ENCODE measurements at places on chromosomes 12 and 14.

GRCh38 chr12:127270193-127270592 lies 996.8 kb upstream of the TMEM132C start:
- peak; percentile 86 for DNase-seq

GRCh38 chr14:54343272-54344121 lies 53.3 kb upstream of the CDKN3 start:
- no peak for DNase-seq

GRCh38 chr12:29226616-29227015 lies 77.5 kb downstream of the FAR2 start:
- DNase-seq: no peak

GRCh38 chr12:102096855-102097254 lies 23.1 kb downstream of the NUP37 start:
- DNase-seq: no peak

GRCh38 chr12:90337018-90337417 lies 618.0 kb downstream of the CCER1 start:
- DNase-seq: no peak

- DNase-seq: no peak
These were observed 4.8 kb downstream of the CATSPERB start for GRCh38 chr14:91727121-91727520.

GRCh38 chr14:42014301-42014700 lies 407.6 kb downstream of the LRFN5 start:
- DNase-seq: no peak

- no peak for DNase-seq
These were observed 12.5 kb downstream of the XRCC3 start for GRCh38 chr14:103702497-103703432.

- no peak for DNase-seq
These were observed 71.5 kb upstream of the DAAM1 start for GRCh38 chr14:59116984-59117415.

- DNase-seq: no peak
These were observed 56.8 kb downstream of the LRFN5 start for GRCh38 chr14:41663473-41663850.

- no peak for DNase-seq
These were observed 12.6 kb upstream of the PLEK2 start for GRCh38 chr14:67424539-67424938.

- DNase-seq: no peak
These were observed 69.8 kb upstream of the IFNG-AS1 start for GRCh38 chr12:67919406-67919805.

GRCh38 chr12:109393437-109394345 lies 46.0 kb downstream of the MYO1H start:
- peak; percentile 67 for DNase-seq

DNA sequence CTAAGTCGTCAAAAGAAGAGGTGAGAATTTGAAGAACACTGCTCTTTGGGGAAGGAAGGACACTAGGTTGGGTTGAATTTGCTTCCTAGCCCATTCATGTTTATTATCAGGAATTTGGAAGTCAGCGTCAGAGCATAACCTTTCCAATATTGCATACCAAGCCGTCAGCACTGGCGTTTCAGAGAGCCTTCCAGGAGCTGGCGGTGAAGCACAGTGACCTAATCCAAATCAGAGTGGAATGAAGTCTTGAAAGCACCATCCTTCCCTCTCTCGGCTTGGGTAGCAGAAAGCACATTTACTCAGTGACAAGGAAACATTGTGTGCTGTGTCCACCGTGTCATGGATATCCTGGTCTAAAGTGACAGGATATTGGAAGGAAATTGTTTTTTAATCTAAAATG lies 240.3 kb upstream of the PELI2 start:
- DNase-seq: no peak

- DNase-seq: no peak
These were observed 19.5 kb downstream of the TTC9 start for GRCh38 chr14:70660967-70661893.

- no peak for DNase-seq
These were observed 116.0 kb upstream of the LHX5 start for GRCh38 chr12:113587720-113588119.

DNA sequence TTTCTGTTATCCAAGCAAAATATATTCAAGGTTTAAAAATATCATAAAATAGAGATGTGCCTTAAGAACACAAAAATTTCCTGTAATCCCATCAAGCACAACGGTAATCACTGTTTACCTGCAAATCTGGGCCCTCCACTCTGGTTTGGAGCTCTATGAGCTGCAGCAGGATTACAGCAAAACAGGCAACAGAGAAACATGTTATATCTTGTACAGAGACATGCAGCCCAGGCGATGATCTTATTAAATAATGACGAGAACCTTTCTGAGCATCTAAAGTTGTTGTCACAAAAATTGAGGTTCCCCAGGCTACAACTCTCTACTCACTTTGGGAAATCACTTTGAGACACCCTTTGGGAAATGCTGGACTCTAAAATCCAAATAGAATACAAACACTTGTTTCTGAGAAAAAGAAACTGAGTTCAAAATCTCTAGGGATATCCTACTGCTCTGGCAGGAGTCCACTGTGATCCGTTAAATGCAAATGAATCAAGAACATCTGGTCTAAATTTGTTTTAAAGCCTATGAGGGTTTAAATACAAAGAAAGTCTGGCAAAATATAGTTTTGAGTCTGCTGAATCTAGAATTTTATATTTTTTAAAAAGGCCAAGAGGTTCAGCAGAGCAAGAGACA lies 36.3 kb downstream of the STON2 start:
- DNase-seq: no peak

DNA sequence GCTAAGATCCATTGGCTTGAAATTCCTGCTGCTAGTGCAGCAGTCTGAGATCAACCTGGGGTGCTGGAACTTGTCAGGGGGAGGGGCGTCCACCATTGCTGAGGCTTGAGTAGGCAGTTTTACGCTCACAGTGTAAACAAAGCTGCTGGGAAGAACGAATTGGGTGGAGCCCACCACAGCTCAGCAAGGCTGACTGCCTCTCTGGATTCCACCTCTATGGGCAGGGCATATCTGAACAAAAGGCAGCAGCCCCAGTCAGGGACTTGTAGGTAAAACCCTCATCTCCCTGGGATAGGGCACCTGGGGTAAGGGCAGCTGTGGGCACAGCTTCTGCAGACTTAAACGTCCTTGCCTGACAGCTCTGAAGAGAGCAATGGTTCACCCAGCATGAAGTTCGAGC lies 191.7 kb downstream of the ALG10B start:
- DNase-seq: no peak

DNA sequence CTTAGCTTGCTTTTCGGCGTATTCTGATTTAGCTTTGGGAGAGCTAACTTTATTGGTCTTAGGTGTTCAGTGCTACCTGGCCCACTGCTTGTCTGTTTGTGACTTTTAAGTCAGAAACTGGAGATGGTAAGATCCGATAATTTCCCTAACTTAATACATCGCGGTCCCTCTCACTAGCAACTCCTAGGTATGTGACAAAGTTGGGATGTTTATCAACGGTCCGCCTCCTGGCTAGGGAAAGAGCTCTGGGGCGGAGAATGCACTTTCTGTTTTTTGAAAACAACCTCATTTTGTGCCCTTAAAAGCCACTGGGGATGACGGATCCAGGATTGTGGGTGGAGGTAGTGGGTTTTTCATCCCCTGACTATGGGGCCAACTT lies 1.2 kb downstream of the CDKN1B start:
- DNase-seq: peak; percentile 55

DNA sequence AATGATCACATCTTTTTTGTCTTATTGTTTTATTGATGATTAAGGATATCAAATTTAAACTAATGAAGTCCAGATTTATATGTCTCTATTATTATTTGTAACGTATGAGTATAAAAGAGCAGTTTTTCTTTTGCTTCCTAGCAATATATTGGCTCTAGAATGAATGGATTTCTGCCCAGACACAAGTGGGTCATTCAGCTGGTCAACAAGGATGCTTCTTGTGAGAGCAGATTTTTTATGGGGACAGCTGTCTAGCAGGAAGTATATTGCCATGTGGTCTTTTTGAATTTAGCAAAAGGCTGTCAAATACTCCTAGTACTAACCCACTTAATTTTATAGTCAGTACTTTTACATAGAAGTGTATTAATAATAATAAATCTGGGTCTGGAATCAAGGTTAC lies 1071.1 kb upstream of the FLRT2 start:
- DNase-seq: no peak

DNA sequence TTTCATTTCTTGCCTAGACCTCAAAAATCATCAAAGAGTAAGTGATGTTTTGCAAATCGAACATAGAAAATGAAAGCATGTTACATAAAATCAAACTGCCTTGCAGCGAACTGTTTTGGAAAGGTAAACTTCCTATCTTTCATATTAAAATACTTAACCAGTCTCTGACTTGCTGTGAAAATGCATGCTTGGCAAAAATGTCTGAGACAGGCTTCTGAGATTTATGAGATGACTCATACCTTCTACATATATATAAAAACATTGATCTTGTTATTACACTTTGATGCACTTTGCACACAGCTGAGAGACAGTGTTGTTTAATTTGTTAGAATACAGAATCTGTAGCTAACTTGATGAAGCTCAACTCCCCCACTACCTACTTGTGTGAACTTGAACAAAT lies 179.1 kb downstream of the KITLG start:
- DNase-seq: no peak

- DNase-seq: no peak
These were observed 139.4 kb downstream of the CACNA1C start for GRCh38 chr12:2192231-2192630.

GRCh38 chr12:91778091-91778832 lies 367.4 kb downstream of the BTG1 start:
- peak; percentile 42 for DNase-seq

DNA sequence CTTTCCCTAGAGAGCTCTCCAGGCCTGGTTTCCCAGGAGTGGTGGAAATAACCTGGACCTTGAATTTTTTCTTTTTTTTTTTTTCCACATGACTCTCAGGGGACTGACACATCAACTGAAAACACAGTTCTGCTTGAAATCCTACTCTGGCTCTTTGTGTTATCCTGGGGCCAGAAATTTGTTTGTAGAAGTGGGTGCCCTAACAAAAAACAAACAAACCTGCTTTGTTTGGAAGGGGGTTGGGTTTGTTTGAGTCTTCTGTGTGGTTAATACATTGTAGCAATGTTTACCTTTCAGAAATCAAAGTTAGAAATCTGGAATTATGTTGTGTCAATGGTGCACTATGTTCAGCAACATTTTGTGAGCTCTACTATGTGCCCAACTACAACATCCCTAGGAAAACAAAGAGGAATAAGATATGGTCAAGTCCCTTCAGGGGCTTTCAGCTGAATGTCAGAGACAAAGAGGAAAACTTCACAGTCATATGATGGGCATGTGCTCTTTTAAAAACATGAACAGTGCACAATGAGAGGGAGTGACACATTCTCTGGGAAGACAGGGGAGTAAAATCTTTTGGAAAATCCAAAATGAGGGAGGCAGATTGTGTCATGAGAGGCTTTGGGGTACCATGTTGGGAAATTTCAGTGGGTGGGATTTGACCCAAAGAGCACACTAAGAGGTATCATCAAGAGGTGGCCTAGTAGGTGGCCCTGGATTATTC lies 1.5 kb upstream of the IGF1 start:
- DNase-seq: no peak

DNA sequence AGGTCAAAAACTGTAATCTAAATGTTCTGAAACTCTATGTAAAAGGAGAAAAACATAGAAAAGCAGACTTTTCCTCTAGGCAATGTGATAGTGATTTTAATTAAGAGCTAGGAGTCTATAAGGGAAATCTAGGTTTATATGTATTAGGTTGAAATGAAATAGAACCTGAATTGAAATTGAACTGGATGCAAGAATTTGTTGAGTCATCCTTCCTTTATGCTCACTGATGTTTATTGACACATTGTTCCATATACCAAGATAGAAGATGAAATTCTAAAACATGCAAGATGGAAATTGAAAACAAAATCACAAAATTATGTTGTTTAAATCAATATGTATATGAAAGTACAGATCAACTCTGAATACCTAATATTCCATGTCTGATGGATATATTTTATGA lies 170.4 kb upstream of the FLRT2 start:
- no peak for DNase-seq

DNA sequence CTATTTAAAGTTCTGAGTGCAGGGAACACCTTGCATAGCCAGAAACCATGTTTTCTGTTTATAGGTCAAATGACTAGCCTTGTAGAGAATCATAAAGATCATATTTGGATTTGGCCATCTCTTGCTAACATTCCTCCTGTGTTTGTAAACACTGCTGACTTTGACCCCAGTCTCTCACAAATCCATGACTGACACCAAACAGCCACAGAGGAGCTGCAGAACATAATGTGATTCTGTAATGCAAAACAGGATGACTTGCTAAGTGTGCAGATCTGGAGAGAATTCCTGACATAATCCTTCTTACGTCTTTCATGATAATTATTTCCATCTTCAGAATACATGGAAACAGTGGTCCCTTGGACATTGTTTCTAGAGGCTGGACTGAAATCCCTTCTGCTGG lies 211.8 kb downstream of the BMP4 start:
- DNase-seq: no peak

DNA sequence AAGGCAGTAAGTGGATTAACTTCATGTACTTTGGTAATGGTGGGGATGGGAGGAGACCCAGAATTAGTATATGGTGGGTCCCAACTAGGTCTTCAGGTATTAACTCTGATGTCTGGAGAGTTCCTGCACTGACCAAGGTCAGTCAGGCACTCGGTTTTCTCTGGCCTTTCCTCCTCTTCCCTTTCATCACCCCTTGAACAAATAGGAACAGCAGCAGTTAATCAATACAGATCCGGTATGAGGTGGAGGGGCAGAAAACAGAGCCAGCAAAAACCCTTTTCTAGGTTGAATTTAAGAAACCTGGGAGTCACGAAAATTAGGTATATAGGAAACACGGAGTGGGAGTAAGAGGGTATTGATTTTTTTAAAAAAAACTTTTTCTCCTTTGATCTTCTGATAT lies 4.0 kb downstream of the PFKM start:
- no peak for DNase-seq

Data from suppressor macrophage treated with lipopolysaccharide for 4 hours (primary cell).